ENCODE measurements at places on chromosomes 12 and 14.

GRCh38 chr12:58463051-58463450, 457.3 kb downstream of the LRIG3 start:
- DNase-seq = no peak

GRCh38 chr12:2083008-2083407, 30.2 kb downstream of the CACNA1C start:
- DNase-seq = no peak

GRCh38 chr14:102933618-102934231, 11.3 kb downstream of the AMN start:
- DNase-seq = no peak

GRCh38 chr12:40898505-40898904, 206.3 kb downstream of the CNTN1 start:
- DNase-seq = no peak

DNA sequence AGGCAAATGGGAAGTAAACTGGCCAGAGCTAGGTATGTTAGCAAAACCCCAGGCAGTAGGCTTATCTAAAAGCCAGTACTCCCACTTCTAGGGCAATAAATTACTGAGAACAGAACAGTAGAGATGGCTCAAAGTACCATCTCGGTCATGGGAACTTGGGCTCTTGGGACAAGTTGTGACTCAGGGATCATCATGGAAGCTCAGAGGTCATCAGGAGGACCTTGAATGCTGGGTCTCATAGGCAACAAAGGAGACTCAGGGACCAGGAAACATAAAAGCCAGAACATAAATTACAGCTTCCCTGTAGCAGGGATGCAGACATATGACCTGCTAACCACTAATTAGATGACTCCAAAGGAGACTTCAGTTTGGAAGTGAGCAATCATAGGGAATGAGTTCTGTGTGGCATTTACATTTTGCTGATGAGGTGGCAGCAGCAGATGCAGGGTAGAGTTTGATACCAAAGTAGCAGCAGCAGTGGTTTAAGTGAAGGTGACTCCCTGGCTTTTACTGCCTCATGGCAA, 97.6 kb upstream of the SCAF11 start:
- no peak for DNase-seq

- DNase-seq = no peak
These were observed 725 bp downstream of the CHPT1 start for GRCh38 chr12:101697930-101698799.

DNA sequence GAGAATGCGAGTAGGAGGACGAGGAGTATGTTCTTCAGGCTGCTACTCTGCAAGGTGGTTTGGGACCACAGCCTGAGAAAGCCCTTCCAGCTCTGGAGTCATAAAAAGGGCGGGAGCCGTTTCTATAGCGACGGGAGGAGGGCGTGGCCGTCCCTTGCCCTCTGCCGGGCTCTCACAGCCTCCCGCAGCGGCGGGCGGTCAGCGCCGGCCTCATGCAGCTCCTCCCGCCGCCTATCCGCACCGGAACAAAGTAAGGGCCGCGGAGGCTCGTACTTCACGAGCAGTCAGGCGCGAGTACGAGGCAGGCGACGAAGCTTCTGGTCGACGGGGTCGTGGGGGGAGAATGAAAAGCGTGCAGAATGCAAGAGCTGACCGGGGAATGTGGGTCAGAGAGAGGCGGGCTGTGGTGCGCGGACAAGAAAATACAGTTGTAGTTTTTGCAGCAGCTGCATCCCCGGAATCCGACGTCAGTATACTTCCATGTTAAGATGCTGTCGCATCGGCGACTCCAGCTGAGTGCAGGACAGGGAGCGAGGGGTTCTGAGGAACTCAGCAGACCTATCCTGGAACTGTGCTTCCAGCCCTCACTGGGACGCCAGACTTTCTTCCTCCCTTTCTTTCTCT, at the start of gene DYRK4:
DYRK4 (plus strand) TSS at position 175 of the 624 bp plus-strand sequence; CDS start at position 213, 38 bp downstream.
- DNase-seq = no peak

- no peak for DNase-seq
These were observed 116.3 kb downstream of the RTN1 start for GRCh38 chr14:59754256-59754655.

DNA sequence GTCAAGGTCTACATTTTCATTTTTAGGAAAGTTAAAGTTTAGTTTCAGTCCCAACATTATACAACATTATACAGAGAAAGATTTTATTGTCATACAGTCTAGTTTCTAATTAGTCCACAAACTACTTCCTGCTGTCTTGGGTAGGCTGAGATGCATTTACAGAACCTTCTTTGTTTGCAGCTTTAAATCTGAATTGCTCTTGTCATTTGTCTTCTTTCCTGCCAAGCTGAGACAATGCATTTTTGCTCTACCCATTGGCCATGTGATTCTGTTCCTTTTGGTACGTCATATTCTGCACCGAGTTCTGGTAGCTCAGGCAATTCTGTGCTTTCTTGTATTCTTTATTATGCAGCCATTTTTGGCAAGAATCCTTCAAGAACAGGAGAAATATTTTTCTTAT, 228.5 kb downstream of the ATP23 start:
- no peak for DNase-seq

DNA sequence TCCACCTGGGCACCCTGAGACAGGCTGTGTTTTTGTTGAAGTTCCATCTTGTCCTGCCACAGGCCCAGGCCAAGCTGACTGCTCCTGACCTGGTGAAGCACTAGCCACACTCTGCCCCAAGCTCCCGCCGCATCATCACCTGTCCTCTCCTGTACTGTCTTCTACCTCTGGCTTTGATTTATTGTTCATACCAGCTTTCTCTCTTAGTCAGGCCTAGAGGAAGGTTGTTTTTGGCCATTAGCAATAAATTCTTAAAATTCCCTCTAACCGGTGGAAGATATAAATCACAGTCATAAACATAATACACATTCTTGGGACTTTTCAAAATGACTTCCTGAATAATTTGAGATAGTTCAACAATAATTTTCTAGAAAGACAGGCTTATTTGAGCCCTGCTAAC, 169.4 kb downstream of the DAD1 start:
- DNase-seq = no peak

DNA sequence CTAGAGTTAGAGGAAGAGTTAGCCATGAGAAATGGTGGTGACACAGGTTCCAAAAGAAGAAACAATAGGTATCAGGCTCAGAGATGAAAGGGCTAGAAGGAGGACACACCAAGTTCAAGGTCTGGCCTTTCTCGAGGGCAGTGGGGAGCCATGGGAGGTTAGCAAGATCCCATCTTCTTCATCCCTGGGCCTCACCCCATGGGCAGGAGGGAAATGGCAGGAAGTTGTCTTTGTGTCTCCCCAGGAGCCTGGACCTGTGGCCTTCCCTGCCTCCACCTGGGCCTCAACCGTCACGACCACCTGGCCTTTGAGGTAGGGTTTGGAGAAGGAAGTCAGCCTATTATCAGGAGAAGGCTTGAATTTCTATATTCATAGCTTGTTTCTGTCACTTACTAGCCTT, 5.8 kb upstream of the AQP2 start:
- DNase-seq = no peak

DNA sequence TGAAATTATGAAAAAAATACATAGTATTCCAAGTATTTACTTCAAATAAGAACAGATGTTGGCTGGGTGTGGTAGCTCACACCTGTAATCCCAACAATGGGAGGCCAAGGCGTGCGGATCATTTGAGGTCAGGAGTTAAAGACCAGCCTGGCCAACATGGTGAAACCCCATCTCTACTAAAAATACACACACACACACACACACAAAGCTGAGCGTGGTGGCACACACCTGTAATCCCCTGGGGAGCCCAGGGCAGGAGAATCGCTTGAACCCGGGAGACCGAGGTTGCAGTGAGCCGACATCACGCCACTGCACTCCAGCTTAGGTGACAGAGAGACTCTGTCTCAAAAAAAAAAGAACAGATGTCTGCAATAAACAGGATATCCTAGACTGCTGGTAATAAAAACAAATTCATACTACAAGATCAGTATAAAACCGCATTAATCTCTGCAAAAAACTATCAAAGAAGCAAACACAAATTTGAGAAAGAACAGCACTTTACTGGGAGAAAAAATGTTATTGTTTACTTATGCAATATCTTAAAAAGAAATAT, 23.8 kb downstream of the EEA1 start:
- DNase-seq = no peak

GRCh38 chr14:104931304-104931770, 6.7 kb downstream of the PLD4 start:
- no peak for DNase-seq

All from activated naive CD4-positive, alpha-beta T cell treated with Interleukin-2 at 50 U/mL for 16 hours (primary cell).